ENCODE measurements at places on chromosomes 4 and X.

DNA sequence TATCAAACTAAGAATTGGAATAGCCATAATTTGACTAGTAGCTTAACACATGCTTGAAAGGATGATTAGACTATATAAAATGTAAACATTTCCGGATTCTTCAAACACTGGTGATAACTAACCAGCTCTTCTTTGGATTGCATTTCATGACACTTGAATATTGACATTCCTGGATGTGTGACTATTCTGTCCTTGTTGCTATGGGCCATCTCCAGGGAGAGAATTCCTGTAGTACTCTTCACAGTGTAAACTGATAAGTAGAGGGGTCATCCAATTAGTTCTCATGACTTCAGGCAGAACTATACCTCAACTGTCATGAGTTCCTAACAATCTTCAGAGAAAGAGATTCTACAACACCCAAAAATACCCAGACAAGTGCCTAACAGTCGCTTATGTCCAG, 1026.7 kb upstream of the TENM3 start:
- no peak for DNase-seq

GRCh38 chr4:159725571-159725970, 622.7 kb downstream of the RAPGEF2 start:
- no peak for DNase-seq

DNA sequence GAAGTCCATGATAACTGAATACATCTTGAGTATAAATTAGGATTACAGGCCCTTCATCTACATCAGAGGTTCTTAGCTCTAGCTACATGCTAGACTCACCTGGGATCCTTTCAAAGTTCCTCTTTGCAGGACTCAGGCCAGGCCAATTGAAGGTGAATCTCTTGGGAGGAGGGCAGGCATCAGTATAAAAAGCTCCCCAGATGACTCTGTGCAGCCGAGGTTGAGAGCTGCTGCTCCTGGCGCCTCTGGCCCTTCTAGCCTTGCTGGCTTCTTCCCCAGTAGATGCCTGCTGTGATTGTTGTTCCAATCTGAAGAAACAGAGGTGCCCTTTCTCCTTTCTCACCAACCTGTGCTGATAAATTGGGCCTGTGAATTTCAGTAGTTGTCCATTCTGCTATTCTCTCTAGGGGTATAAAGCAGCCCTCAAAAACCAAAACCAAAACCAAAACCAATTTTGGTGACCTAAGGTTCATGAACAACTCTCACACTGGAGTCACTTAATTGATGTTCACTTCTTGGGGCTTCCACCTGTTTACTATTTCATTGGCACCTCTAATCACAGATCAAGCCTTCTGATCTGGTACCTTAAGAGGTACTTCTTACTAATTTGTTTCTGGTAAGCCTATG, 78.7 kb downstream of the SUPT20HL2 start:
- DNase-seq = no peak

GRCh38 chrX:110964786-110965185, 131.2 kb upstream of the PAK3 start:
- no peak for DNase-seq

DNA sequence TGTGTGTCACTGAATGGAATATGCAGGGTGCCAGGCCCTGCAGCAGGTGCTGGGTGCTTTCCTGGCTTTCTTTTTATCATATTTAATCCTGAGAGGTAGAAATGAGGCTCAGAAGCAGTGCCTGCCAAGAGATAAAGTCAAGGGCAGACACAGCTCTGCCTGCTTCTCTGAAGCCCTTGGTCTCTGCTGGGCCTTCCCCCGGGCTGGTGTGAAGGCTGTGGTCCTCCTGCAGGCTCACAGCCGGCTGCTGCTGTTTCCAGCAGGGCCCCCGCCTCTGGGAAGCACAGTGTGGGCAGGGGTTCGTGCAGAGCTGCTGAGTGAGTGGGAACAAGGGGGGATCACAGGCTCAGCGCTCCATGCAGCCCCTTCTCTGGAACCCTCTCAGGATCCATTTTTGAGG, 49.6 kb downstream of the TBC1D14 start:
- DNase-seq = no peak

GRCh38 chr4:110049951-110050925, 137.6 kb downstream of the EGF start:
- DNase-seq = no peak

GRCh38 chrX:41688156-41688555, 617 bp upstream of the GPR34 start:
- DNase-seq = no peak

DNA sequence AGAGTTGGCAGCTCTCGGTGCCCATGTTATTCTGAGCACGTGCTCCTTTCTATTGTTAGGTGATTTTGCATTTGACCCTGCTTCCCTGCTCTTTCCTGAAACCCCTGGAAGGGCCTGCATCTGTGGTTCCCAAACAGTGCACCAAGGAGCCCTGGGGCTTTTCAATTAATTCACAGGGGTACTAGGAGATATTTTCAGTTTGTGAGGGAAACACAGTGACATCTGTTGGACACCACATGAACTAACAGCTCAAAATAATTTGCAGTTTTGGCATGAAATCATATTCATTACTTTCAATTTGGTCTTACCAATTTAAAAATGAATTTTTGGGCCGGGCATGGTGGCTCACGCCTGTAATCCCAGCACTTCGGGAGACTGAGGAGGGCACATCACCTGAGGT, 156.6 kb downstream of the GATB start:
- DNase-seq = no peak

- no peak for DNase-seq
Measured at GRCh38 chr4:113336556-113336955, 287.1 kb downstream of the ANK2 start.

GRCh38 chr4:166501941-166502382, 628.9 kb downstream of the TLL1 start:
- DNase-seq = no peak

- no peak for DNase-seq
Measured at GRCh38 chrX:30892591-30892990, 3.5 kb upstream of the TAB3 start.

DNA sequence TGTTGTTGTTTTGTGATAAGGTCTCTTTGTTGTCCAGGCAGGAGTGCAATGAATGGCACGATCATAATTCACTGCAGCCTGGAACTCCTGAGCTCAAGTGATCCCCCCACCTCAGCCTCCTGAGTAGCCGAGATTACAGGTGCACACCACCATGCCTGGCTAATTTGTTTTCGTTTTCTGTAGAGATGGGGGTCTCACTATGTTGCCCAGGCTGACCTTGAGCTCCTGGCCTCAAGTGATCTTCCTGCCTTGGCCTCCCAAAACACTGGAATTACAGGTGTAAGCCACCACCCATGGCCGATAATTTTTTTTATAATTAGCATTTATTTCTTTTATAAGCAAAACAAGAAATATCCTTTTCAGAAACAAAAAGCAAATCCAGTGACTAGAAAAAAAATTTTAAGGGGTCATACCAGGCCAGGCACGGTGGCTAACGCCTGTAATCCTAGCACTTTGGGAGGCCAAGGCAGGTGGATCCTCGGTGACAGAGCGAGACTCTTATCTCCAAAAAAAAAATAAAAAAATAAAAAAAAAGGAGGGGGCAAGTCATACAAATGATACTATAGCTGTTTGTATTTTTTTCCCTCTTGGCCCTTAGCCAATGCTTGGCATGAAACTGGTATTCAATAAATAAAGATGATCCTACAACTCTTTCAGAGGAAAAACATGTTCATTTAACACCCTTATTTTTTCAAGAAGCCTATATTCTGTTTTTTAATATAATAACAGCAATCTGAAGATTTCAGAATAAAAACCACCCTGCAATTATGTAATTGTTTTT, 3.4 kb downstream of the PLAC8 start:
- no peak for DNase-seq

DNA sequence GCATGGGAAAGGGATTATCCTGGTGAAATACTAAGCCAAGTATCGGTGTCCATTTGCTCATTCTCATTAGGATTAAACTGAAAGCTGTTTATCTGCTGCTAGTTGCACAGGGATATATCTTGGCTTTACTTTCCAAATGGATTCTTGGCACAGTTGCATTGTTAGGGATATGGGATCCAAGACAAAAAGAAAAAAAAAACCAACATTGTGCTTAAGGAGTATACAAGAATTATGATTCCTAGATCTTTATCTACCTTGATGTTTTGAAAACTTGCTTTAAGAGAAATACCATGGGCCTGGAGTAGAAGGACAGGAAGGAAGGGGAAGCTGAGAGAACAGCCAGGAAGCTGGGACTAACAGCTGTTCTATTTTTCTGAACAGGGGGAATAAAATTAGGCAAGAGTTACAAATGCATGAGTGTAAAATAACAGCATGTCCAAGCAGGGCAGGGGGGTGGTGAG, 107.6 kb downstream of the ATXN3L start:
- no peak for DNase-seq

GRCh38 chrX:97556359-97556758, 672.7 kb downstream of the RPA4 start:
- DNase-seq = no peak

GRCh38 chr4:45745741-45746140, 378.1 kb downstream of the GABRG1 start:
- no peak for DNase-seq

GRCh38 chr4:39054497-39054896, 7.5 kb upstream of the KLHL5 start:
- no peak for DNase-seq

GRCh38 chr4:123596805-123597204, 200.2 kb downstream of the SPRY1 start:
- DNase-seq = no peak

DNA sequence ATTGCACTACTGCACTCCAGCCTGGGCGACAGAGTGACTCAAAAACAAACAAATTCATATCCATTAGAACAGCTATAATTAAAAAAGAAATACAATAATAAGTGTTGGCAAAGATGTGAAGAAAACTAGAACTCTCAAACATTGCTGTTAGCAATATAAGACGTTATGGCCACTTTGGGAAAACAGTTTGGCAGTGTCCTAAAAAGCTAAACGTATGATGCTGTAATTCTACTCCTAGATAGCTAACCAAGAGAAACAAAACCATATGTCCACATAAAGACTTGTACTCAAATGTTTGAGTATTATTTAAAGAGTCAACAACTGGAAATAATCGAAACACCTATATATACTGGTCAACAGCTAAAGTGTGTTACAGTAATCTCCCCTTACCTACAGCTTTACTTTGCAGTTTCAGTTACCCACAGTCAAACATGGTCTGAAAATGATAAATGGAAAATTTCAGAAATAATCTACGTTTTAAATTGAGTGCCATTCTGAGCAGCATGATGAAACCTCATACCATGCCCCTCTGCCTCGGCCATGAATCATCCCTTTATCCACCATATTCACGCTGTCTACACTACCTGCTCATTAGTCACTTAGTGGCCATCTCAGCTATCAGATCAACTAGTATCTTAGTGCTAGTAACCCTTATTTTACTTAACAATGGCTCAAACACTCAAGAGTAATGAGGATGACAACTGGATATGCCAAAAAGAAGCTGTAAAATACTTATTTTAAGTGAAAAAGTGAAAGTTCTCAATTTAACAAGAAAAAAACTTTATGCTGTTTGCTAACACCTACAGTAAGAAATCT, 4.9 kb downstream of the ELF2 start:
- DNase-seq = no peak

DNA sequence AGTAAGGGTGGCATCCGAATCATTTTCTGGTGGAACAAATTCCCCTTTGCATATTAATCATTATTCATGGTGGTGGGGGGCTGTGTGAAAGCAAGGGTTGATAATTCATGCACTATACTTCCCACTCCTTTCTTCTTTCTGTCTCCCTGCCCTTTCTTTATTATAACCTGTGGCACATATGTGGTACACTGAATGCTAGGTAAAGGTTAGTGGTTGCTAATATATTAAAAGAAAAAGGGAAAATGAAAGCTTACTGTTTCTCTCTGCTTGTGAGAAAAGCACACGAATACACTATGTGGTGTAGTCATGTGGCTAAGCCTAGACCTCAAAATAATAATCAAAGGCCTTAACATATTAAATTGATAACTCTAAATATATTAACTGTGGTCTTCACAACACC, 178.4 kb upstream of the RPS6KA3 start:
- DNase-seq = no peak

GRCh38 chrX:78092296-78092695, 11.8 kb upstream of the PGK1 start:
- no peak for DNase-seq

- DNase-seq = no peak
Measured at GRCh38 chr4:155403886-155404285, 27.1 kb upstream of the MAP9 start.

DNA sequence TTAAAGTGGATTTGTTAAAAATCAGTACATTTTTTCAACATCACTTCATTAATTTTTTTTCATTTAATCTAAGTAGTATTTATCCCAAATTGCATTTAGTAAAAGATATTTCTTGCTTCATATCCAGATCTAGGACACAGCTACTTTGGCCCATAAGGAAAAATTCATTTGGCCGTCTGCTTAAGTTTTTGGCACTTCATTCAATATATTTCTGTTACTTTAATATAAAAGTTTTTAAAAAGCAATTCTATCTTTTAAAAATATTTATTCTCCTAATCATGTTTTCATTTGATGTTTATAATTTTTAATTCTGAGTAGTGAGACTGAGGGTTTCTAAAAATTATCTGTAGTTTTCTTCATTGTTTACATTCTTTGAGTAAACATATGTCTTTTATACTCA, 28.5 kb downstream of the ANXA10 start:
- DNase-seq = no peak

DNA sequence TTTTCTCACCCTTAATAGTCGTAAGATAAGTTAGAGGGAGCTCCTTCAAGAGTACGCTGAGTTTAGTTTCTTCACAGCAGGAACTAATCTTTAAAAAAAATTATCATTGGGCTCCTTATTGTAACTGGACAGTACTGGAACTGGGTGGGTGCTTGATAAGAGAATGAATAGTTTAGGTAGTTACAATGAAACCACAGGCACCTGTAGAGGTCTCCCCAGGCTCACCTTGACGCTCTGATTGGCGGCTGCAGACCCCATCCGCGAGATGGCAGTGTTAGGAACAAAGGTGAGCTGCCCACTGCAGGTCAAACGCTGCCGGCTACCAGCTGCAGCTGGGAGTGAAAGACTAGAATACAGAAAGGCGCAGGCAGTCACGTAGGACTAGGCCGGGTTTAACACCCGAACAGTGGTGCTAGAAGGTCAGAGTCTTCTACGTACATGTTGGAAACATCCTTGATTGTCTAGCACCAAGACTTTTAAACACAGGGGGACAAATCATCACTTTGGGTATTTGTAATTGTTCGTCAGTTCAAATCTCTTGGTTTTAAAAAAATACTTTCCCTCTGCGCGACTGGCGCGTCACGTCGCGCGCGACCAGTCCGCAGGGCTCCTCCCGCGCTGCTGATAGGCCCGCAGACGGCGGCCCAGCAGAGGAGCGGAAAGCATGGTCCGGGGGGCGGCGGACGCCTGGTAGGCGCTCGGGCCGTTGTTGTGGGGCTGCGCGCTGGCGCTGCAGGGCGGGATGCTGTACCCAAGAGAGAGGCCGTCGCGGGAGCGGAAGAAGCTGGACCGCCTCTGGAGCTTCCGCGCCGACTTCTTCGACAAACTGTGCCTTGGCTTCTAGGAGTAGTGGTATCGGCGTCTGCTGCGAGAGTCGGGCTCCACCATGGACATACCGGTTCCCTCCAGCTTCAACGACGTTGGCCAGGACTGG, 45.6 kb downstream of the SMARCA5 start:
- peak; percentile 75 for DNase-seq

Measured in coronary artery (tissue), 2 donors.